Mesenteric fat pad (tissue), 1 donor: ENCODE measurements at places on chromosomes 1 and 21. TPM values are rescaled to one million over a fixed set of nuclear protein-coding genes. Genes with fewer than 3 reads are reported as not detected.
A peak's percentile ranks its signal among the peaks of the same experiment; 100 is the strongest.

DNA sequence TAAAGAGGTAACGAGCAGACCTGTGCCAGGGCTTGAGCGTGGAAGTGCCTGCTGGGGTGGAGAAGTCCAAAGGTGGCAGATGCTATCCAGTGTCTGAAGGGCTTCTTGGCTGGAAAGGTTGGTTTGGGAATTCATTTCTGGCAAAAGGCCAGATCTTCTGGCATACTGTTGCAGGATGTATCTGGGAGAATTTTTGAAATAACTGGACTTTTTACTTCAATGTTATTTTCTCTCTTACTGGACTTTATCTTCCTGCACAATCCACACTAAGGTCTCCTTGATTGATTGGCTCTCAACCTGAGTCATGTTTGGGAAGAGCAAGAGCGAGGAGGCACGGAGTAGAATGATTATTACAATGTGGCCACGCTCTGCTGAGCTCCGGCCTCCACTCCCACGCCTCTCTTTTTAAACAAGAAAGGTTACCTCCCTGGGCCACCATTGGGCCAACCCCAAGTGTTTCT is 278.4 kb downstream of the TM2D1 start:
- no peak for DNase-seq

DNA sequence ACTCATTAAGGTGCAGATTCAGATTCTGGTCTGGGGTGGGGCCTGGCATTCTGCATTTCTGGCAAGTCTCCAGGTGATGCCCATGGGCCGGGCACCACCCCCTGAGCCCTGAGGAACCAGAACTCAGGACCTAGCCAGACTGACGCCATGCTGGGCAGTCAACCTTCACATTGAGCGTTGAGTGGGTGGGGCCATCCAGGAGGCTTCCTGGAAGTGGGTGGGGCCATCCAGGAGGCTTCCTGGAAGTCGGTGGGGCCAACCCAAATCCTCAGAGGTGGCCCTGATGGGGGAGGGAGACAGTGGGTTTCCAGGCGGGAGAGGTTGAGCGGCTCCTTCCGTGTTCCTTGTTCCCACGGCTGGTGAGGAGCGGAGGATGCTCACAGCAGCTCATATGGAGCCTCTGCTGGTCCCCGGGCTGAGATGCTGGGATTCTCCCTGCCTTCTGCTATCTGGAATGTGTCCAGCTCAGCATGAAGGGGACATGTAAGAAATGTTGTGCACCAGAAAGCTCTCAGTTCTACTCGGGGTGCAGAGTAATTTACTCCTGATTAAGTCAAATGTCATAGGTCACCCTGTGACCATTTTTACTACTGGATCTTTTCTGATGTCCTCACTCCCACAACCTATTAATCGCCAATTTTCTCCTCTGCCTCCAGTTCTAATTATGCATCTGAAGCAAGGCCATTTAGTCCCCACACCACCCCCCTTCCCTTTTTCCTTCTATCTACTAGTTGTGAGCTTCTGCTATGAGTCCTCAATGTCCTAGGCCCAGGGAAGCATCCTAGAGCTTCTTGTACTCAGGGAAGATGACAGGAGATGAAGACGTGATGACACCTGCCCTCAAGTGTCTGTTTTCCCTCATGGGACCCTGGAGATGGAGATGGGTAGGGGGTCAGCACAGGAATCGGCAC is 435.4 kb downstream of the PTPRU start:
- DNase-seq: peak; percentile 71

KCNE2 gene
- total RNA-seq: not detected

DNA sequence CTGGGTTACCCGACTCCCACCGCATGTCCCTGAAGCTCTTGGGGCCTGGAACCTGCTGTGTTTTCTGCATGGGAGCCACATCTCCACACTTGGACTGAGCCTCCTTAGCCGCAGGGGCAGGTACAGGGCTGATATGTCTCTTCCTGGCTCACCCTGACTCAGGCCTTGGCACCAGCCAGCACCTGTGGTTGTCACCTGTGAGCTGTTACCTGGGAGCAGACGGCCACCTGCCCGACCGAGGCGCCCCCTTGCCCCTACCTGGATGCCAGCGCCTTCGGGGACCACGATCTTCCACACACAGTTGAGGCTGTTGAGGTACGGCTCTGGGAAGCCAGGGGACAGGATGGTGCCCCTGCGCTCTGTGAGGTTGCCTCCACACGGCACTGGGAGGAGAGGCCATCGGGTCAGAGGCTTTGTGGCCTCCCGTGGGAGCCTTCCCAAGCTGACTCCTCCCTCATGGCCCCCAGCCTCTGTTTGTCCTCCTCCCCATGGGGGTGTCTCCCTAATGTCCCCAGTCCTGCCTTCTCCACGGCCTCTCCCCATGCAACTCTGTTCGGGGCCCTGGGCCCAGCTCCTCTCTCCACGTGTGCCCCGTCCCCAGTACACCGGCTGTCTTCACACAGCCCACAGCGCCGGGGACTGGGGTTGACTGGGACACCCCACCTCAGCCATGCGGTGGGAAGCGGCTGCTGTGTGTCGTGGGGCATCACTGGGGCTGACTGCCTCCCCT is 152.0 kb downstream of the ZSCAN20 start:
- DNase-seq: peak; percentile 87

DNA sequence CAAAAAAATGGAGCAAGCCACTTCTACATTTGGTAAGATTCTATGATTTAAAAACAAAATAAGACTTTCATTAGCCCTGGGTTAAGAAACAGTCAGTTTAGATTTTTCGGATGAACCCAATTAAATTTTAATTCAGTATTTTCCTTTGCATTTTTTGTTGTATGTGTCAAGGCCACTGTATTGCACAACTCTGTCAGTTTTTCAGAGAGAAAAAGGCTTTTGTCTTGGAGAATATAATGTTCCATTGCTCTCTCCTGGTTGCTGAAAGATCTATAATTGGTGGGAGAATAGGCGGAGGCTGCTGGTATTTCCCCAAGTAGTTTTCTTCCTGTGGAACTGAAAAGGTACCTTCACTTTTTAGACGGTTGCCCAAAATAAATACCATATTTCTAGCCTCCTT is 84.6 kb downstream of the NEGR1 start:
- DNase-seq: no peak

DNA sequence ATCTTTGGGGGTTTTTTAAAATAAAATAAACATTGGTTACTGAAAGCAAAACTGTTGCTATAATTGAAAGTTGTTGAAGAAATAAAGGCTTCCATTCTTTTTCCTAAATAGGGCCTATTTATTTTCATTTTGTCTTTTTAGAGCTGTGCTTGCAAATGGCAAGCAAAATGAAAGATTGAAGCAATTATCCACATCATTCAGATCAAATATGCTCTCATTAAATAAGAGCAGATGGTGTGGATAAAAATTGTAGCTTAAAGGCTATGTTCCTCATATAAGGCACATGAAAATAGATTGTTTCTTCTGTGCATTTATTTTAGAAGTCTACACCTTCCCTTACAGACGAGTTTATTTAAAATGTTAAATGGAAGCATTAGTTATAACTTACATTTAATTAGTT is 1317.7 kb downstream of the MRPL39 start:
- no peak for DNase-seq

DNA sequence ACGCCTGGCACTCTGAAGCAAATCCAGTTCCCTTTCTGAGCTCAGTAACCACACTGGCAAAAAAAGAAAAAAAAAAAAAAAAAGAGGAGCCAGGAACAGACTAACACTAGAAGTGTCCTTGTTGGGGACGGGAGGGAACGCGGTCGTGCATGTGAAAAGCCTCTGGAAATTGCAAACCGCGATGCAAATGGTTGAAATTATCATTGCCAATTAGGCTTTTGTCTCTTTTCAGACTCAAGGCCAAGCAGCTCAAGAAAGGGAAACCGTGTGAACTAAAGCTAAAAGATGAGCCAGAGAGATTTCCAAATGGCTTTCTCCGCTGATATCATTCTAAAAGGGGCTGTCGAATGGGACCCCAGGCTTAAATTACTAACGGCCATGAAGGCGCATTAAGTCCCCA is 13.5 kb downstream of the TRABD2B start:
- no peak for DNase-seq

DNA sequence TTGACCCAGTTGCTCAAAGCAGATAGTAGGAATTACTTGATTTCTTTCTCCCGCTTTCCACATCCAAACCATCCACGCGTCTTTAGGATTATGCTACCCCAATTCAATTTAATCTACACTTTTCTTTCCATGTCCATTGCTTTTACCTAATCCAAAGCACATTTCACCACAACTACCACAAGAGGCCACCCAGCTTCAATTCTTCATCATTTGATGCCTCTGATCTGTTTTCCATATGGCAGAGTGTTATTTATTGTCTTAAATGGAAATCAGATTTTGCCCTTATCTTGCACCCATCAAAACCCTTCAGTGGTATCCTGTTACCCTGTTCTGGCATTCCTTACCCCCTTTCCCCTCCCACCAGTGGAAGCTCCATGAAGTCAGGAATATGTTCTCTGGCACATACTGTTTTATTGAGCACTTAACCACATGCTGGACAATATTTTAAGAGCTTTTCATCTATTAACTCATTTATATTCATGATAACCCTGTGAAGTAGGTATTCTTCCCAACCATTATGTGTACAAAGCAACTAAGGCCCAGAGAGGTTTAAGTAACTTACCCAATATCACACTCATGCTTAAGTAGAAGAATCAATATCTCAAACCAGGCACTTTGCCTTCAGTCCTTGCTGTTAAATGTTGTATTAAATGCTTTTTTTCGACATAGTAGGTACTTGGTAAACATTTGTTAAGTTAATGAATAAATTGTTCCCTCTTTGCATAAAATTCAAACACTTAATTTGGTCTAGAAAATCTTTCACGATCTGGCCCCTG is 34.6 kb downstream of the CLIC4 start:
- no peak for DNase-seq

DOP1B gene
- 19.6 TPM for total RNA-seq

DNA sequence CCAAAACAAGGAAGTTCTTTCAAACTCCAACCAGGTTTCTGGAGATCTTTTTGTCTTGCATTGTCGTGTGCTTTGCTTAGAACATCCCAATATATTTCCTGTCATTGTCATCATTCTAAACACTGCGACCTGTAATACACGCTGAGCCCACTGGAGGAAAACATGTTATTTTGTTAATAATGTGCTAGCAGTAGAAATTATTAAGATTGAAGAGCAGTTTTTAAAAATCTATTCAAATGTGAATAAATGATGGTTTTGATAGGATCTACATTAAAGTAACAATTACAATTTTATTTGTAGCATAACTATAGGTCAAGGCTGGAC is 268.5 kb downstream of the PTPRC start:
- DNase-seq: no peak

GRCh38 chr1:71687376-71687775 is 595.0 kb downstream of the NEGR1 start:
- DNase-seq: no peak
